Stomach (tissue), 19 donors: ENCODE measurements at places on chromosomes 3 and 15. TPM values are rescaled to one million over a fixed set of nuclear protein-coding genes. Genes with fewer than 3 reads are reported as not detected.

DNA sequence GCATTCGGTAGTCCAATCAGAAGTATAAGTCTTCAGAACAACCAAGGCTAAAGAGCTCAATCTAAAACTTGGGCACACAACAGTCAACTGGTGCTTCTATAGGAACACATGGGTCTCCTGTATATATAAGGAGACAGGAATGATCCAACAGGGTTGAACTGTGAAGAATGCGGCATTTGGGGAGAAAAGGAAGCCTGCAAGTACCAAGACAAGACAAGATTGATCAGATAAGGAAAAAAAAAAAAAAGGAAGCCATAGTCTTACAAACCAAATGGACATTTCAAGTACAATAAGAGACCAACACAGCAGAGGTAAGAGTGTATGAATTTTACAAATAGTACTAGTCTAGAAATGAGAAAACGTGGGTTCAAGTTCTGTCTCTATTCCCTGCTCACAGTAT lies 6.5 kb downstream of the CPEB1 start:
- H3K27ac ChIP-seq, result no peak overlapping the region
- no peaks in the 10 kb centered on the region for H3K4me1 ChIP-seq
- no peaks in the 10 kb centered on the region for H3K36me3 ChIP-seq
- H3K4me3 ChIP-seq, result no peak overlapping the region
- peaks cover 32% of the 10 kb centered on the region for H3K27me3 ChIP-seq

The XCR1 gene
- not detected for total RNA-seq

GRCh38 chr3:72343078-72343477 lies 505.2 kb downstream of the SHQ1 start:
- H3K27me3 ChIP-seq, result no peaks in the 10 kb centered on the region
- no peak for DNase-seq
- no peak overlapping the region for H3K27ac ChIP-seq

The LHFPL4 gene
- not detected for total RNA-seq

The PLA2G4D gene
- total RNA-seq, result not detected

DNA sequence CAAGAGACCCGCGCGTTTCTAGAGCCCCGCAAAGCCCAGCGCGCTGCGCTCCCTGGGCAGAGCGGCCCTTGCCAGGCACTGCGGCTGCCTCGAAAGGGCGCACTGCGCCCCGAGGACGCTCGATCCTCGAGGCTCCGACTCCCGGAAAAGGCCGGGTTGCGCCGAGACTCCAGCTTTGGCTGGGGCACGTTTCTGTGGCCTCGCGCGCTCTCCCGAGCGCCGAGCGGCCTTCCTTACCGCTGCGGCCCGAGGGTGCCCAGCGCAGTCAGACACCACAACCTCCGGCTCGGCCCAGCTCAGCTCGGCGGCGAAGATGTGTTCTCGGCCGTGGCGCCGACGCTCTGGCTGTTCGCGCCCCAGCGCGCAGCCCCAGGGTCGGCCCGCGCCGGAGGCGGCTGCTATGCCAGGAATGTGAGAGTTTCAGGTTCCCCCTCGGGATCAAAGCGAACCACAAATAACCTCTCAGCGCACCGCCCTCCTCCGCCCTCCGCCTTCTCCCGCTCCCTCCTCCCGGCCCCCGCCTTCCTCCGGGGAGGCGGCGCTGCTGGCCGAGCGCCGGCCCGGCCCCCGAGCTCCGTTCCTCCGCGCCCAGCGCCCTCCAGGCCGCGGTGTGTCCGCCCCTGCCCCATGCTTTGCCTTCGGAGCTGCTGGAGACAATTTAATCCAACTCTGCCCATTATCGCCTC lies at the start of gene AMOTL2:
Gene AMOTL2, minus strand, starts transcription at position 343 of the 686 bp plus-strand sequence. CDS start 3,014 bp downstream, outside the sequence.
- DNase-seq, result peak; percentile 89
- H3K36me3 ChIP-seq, result peaks cover 23% of the 10 kb centered on the region
- no peaks in the 10 kb centered on the region for H3K27me3 ChIP-seq
- H3K4me1 ChIP-seq, result peaks cover 68% of the 10 kb centered on the region

The GANC gene
- total RNA-seq, result 14.1 TPM

The CPN2 gene
- not detected for total RNA-seq

DNA sequence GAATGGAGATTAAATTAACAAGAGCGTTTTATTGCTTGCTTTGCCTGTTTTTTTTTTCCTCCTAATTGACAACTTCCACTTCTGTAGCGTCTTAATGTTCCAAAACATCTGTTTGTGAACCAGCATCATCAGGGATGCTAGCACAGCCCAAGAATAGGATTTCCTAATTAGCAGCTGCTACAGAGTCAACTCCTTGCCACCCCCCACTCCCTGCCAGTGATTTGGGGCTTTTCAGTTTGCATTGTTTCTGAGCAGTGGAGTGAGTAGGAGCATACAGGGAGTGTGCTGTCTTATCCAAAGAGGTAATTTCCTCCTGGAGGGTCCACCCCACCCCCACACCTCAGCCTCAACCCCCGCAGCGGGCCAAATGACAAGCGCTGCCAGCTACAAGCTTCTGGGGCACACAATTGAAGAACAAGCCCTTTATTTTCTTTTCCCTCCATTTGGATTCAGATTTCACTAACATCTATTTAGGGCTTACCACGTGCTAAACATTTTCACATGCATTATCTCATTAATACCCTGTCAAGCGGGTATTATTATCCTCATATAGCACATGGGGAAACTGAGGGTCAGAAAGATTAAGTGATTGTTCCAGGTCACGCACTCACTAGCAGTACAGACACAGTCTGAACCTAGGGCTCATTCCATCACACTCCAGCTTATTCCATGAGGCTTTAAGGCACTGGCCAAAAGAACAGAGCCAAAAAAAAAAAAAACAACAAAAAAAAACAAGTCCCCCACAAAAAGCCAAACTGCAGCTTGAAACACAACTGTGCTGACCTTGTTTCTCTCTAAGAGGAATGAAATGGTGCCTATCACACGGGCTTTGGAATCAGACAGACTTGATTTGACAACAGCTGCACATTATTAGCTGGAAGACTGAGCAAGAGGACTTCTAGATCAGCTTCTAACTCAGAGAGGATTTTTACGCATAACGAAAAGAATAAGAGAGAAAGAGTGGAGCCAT lies 16.4 kb downstream of the HEG1 start:
- no peaks in the 10 kb centered on the region for H3K36me3 ChIP-seq
- H3K4me1 ChIP-seq, result peaks cover 26% of the 10 kb centered on the region
- H3K27me3 ChIP-seq, result no peaks in the 10 kb centered on the region
- no peak for DNase-seq

The PRR20G gene
- total RNA-seq, result not detected

DNA sequence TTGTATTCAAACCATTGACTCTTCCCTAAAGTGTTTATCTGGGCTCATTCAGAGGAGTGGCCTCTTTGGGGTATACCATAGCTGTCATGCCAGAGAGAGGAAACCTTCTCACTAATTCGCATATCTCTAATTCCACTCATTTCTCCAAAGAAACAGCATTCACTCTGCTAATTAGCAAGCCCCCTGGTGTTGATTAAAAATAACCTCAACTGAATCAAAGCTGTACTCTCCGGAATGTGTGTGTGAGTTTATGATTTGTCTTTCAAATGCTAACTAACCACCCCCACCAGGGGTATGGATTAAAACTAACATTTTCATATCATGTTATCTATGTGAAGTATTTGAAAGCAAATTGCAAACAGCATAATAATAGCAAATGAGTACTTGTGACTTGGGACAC lies 45.5 kb downstream of the PAQR5 start:
- H3K27me3 ChIP-seq, result no peaks in the 10 kb centered on the region
- no peaks in the 10 kb centered on the region for H3K4me1 ChIP-seq

The GPR176 gene
- 1.3 TPM for total RNA-seq

GRCh38 chr15:88284318-88284998 lies 27.9 kb upstream of the NTRK3 start:
- peaks cover 85% of the 10 kb centered on the region for H3K27me3 ChIP-seq
- peak; percentile 23 for DNase-seq
- H3K4me1 ChIP-seq, result no peaks in the 10 kb centered on the region
- H3K4me3 ChIP-seq, result no peak overlapping the region
- no peak overlapping the region for H3K27ac ChIP-seq
- H3K36me3 ChIP-seq, result no peaks in the 10 kb centered on the region

- no peak for DNase-seq
- H3K27ac ChIP-seq, result no peak overlapping the region
- H3K27me3 ChIP-seq, result no peaks in the 10 kb centered on the region
- H3K4me3 ChIP-seq, result no peak overlapping the region
- H3K36me3 ChIP-seq, result no peaks in the 10 kb centered on the region
These were observed 270.8 kb downstream of the KLF13 start for GRCh38 chr15:31597466-31597865.

The MITF gene
- total RNA-seq, result 26.4 TPM

The SKOR1 gene
- 5.8 TPM for total RNA-seq
